ENCODE measurements at places on chromosomes 4 and X. TPM values are rescaled to one million over a fixed set of nuclear protein-coding genes. Genes with fewer than 3 reads are reported as not detected.

- peak; percentile 78 for DNase-seq
Observed at GRCh38 chrX:77446908-77447652, at the start of gene FGF16. TSS of gene FGF16 (plus strand) at chrX:77447389. CDS start at chrX:77447675, 286 bp downstream.

DNA sequence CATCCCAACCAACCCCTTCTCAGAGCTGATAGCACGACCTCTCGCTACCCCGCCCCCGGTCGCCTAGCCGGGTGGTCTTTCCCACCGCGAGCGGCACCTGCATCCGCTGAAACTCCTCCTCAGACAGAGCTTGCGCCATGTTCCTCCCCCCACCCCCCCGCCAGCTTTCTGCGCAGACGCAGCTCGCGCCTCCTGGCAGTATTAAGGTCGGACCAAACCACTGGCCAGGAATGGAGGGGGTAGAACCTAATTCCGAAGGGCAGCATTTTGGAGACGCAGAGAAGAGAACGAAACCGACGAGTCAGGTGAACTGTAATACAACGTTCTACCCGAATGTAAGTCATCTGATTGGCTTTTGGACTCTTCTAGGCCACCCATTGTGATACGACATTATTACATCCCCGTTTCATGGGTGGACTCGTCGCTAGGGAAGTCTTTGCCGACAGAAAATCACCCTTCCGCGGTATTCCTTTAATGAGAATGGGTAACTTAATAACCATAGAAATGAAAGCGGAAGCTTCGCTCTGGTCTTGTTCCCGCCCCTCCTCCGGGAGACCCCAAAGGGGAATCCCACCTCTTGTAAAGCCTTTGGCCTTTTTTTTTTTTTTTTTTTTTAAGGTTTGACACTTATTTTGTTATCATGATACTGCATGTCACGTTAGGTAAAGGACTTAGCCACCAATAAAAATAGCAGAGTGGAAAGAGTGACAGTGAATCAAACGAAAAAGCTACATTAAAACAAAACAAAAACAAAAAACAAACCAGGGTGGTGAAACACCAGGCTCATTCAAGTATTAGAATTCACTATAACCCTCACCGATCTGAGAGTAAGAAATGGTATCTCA, at the start of gene GRIPAP1:
TSS of gene GRIPAP1 (minus strand) at position 174 of the 845 bp plus-strand sequence. CDS start at position 139, 35 bp downstream.
- peak; percentile 95 for DNase-seq

TMEM156 gene
- 0.35 TPM for total RNA-seq

- no peak for DNase-seq
Observed at GRCh38 chrX:11272290-11272689, 20.9 kb upstream of the AMELX start.

GRSF1 gene
- 115 TPM for total RNA-seq

SMR3B gene
- total RNA-seq: not detected

GRCh38 chr4:15586066-15586465, 69.1 kb downstream of the FBXL5 start:
- DNase-seq: no peak

DNA sequence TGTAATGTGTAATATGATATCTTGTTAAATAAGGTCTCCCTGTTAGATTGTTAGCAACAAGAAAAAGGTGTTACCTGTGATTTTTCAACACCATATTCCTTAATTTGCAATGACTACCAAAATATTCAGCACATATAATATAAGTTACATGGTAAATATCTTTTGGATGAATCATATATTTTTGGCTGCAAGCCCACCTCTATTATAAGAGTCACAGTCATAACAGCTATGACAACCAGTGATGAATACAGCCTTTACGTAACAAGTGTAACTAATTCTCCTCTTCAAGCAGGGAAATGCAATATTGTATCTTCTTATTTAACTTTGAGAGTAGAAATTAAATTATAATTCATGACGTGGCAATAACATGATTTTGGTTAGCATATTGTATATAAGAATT, 187.0 kb downstream of the NLGN4X start:
- peak; percentile 4 for DNase-seq

RIPPLY1 gene
- 0.53 TPM for total RNA-seq

DNA sequence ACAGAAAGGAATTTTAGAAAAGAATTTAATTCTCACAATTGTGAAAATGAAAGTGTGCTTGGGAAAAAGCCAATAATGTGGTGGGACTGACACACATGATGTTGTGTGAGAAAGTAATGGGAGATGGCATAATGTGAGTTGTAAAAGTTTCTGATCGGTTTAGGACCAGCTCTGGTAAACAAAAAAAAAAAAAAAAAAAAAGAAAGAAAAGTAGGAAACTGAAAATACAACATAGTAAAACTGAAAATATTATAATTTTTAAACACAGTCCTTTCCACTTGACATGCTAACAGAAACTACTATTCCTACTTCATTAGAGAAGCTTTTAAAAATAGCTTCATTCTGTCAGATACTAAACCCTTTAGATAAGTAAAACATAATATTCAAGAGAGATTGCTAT, 28.2 kb downstream of the RAP1GDS1 start:
- no peak for DNase-seq

DNA sequence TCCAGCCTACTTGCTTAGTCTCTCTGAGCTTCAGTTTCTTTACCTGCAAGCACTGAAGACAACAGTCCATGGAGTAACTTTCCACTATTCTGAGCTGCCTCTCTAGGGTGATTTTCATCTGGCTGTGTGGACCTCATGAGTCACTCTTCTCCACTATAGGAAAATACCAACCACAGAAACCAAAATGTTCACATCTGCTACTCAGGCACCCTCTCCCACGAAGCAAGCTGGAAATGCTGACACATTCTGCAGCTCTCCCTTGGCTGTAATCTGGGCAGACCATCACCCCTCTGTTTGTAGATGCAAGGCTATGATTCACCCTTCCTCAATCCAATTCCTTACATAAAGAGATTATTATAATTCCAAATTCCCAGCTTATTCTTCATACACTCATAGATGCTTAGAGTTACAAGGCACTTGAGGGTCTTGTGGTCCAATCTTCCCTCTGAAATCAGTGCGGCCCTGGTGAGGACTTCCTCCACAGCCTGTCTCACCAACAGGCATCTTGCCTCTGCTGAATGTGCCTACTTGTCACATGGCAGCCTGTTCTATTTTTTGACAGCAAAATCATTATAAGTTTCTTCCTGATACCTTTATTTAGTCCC, 97.0 kb upstream of the LNX1 start:
- peak; percentile 49 for DNase-seq

- DNase-seq: peak; percentile 60
Observed at GRCh38 chr4:165874791-165875371, 1.8 kb downstream of the TLL1 start.

DNA sequence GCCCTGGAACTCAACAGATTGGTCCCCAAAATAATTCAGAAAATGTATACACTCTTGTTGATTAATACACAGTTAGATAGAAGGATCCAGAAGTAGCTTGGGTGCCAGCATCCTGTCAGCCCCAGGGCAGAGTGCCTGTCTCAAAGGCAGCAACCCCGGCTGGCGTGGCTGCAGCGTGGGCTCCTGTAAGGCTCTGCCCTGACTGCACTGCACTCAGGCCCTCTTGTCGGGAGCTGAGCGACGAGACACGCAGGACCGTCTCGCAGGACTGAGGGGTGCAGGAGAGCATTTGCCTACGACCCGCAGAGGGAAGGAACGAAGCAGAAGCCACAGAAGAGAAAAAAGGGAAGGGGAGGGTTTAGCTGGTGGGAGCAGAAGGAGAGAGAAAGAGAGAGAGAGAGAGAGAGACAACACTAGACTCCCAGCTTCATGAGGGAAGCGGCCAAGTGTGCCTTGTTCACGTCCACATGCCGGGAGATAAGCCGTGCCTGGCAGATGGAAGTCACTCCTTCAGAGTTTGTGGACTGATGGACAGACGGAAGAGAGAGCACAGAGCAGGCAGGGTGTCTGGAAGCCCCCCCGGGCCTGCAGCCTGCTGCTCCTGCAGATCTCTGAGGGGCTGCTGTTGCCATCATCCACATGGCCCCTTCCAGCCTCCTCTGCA, 38.7 kb upstream of the HELT start:
- no peak for DNase-seq

GRCh38 chr4:16037901-16038300, 45.9 kb downstream of the PROM1 start:
- no peak for DNase-seq

GRCh38 chrX:150255441-150256296, 107.4 kb upstream of the MAMLD1 start:
- DNase-seq: no peak

LGI2 gene
- total RNA-seq: 2.6 TPM

- DNase-seq: peak; percentile 69
Observed at GRCh38 chr4:73139991-73140390, 70.5 kb upstream of the COX18 start.

GRCh38 chr4:101678180-101678579, 112.3 kb upstream of the BANK1 start:
- DNase-seq: no peak

DNA sequence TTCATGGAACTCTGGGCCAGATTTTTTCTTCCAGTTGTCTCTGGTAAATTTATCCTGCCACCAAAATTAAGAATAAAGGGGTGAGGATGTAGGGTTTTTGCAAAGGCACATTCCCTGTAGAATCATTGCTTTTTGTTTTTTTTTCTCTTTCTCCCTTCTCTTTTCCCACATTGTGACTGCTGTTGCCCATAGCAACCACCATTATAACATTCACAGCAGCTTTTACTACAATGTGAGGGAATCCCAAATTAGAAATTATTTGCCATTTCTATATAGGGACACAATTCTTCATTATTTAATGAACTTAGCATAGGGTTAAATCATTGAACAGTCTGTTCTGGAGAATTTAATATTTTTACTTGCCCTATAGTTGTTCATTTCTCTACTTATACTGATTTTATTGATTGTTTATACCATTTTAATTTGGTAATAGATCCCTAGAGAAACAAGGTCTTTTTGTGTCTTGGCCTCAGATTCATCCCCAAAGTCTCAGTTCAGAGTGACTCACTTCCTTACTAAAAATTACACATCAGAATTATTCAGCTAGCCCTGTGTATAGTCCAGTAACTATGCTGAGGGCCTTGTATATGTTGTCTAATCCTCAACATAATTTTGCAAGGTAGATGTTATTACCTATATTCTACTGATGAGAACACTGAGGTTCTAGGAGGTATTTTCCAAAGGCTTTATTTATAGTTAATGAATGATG, 80.8 kb upstream of the ANK2 start:
- DNase-seq: peak; percentile 36

GRCh38 chr4:171924746-171925376, 111.7 kb downstream of the GALNTL6 start:
- DNase-seq: peak; percentile 0

DNA sequence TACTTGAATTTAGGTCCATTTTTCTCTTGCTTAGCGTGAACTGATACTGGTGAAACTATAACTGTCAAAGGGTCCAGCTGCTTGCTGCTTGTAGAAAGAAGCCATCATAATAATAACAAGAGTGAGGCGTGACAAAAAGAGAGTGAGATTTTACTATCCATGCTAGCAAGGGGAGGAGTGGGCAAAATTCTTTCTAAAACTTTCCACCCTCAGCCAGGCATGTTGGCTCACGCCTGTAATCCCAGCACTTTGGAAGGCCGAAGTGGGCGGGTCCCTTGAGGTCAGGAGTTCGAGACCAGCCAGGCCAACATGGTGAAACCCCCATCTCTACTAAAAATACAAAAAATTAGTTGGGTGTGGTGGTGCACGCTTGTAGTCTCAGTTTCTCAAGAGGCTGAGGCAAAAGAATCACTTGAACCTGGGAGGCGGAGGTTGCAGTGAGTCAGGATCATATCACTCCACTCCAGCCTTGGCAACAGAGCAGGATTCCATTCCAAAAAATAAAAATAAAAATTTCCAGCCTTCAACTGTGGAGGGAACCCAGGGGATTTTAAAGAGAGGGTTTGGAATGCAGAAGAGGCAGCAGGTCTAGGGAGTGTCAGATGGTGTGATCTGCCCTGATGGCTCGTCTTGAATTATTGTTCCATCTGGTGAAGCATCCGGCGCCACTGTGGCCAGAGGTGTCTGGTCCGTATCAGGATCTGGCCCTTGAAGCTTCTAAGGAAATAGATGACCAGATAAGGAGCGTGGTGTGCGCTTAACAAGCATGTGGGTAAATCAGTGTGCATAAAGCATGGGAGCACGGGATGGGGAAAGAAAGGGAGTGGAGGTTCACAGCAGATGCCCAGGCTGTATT, 51.8 kb downstream of the LRP2BP start:
- DNase-seq: peak; percentile 32

TAF9B gene
- 21.6 TPM for total RNA-seq

GRCh38 chr4:11484531-11484930, 55.8 kb upstream of the HS3ST1 start:
- no peak for DNase-seq

DNA sequence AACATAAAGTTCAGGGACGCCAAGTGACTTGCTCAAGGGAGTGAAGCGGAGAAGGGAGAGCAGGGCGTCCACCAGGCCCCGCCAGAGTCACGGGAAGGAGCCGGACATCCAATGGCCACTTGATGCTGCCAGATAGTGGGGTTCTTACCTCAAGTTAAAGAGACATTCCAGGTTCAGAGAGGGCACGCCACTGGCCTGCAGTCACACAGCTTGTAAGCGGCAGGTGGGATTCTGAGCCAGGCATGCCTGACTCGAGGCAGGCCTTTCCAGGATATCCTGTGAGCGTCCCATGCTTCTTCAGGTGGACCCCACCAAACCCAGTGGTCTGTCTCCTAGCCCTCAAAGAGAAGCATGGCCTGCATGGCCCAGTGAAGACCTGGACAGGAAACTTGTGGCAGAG, 2.4 kb downstream of the MAN2B2 start:
- DNase-seq: no peak

TMSB15C gene
- 5.3 TPM for total RNA-seq

EGF gene
- total RNA-seq: 9.4 TPM

GRCh38 chr4:139913995-139914598, 239.9 kb downstream of the MAML3 start:
- DNase-seq: peak; percentile 53

DMP1 gene
- 0.04 TPM for total RNA-seq

DNA sequence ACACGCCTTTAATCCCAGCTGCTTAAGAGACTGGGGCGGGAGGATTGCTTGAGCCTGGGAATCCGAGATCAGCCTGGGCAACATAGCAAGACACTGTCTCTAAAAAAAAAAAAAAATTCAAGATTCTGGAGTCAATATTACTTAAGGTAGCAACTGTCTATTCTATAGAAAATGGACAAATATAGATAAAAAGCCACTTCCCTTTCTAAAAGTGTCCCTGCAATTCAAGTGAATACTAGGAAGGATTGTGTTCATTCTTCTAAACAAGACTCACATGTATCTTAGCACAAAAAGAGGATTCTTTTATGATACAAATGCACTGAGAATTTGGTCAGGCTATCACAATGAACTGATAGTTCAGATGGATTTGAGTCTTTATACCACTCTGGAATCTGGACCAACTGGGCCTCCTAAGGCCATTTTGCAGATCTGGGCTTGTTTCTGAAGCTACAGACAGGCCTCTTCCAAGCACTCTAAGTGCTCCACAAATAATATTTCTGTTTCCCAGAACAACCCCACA, 7.0 kb downstream of the PKD2 start:
- no peak for DNase-seq

- DNase-seq: no peak
Observed at GRCh38 chr4:48986654-48987164, 634 bp downstream of the CWH43 start.
